Posterior cingulate gyrus (tissue), 11 donors: ENCODE measurements at places on chromosomes 16 and 17.

- no peak for DNase-seq
Measured at GRCh38 chr17:70446446-70446845, 277.1 kb downstream of the KCNJ2 start.

- no peak for DNase-seq
Measured at GRCh38 chr16:2189252-2189893, 7.0 kb downstream of the CASKIN1 start.

DNA sequence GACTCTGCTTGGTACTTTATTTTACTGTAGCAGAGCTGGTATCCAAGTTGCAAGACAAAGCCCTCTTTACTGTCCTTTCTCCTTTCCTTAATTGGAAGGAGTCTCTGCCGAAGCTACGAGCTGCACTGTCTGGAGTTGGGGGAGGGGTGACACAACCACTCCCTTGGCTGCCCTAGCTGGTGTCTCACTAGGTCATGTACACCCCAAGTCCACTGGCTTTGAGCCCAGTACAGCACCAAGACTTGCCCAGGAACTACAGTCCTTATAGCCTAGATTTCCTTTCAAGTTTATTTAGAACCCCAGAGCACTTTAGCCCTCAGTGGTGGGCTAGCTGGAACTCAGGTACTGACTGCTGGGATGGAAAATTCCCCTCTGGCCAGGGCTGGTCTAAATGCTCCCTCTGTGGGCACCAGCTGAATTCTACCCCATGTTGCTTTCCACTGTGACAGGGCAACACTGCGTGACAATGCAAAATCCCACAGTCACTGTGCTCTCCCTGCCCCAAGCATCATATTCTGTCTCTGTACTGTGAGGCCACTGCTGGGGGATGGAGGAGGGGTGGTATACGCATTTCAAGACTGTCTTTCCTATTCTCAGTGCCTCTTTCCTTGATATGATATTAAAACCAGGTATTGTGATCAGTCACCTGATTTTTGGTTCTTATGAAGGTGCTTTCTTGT is 18.4 kb downstream of the EFCAB5 start:
- no peak for DNase-seq

DNA sequence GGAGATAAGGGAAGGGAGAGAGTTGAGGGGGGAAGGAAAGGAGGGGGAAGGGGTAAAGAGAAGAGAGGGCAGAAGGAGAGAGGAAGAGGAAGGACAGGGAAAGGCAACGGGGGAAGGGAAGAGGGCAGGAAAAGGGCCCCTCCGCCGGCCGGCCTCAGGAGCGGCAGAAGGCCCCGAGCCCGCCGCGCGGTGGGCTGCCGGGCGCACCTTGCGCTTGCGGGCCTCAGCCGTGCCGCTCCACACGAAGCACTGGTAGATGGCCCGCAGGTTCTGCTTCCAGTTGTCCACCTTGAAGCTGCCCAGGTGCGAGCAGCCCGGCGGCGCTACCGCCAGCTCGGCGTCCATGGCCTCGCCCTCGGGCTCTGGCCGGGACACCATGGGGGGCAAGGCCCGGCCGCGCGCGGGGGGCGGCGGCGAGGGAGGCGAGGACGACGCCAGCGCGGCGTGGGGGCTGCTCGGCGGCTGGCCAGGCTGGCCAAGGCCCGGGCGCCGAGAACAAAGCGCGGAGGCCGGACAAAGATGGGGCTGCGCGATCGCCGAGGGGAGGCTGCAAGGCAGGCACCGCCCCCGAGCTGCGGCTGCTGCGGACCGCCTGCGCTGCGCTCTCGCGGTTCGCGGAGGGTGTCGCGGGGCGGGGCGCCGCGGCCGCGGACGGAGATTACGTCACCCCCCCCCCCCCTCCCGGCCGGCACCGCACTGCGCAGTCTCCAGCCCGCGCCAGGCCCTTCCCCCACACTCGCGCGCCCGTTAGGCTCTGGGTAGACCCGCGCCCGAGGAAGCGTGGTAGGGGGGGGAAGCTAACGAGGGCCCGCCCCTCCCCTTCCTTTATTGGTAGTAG is at the start of gene USP22:
Gene USP22 (minus strand): TSS at position 554 of the 838 bp plus-strand sequence. CDS start 176 bp downstream, at position 378.
- peak; percentile 97 for DNase-seq

GRCh38 chr17:4969551-4970173 is 2.0 kb upstream of the SPAG7 start:
- DNase-seq: no peak

GRCh38 chr16:89695875-89696669 is 5.4 kb downstream of the SPATA2L start:
- DNase-seq: no peak

DNA sequence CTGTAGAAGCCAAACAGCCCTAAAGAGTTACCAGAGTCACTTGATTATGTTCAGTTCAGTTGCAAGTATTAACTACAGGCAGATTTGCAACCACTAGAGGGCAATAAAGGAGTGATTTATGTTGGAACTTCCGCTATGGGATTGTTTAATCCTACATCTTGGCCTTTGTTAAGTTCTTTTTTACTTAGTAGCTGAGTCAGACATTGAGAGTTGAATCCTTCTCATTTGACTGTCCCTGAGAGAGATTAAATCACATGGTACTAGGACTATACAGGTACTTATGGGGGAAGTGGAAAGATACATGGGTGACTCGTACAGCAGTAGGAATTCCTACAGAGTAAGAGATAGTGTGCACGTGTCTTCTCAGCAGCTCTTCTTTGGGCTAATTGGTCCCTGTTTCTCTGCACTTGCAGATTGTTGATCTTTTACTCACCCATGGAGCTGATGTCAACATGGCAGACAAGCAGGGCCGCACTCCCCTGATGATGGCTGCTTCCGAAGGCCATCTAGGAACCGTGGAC is 40.3 kb downstream of the CYB561 start:
- no peak for DNase-seq

- DNase-seq: no peak
Measured at GRCh38 chr16:82063456-82064082, 28.5 kb downstream of the HSD17B2 start.

GRCh38 chr17:61467416-61468262 is 15.4 kb downstream of the TBX4 start:
- no peak for DNase-seq

DNA sequence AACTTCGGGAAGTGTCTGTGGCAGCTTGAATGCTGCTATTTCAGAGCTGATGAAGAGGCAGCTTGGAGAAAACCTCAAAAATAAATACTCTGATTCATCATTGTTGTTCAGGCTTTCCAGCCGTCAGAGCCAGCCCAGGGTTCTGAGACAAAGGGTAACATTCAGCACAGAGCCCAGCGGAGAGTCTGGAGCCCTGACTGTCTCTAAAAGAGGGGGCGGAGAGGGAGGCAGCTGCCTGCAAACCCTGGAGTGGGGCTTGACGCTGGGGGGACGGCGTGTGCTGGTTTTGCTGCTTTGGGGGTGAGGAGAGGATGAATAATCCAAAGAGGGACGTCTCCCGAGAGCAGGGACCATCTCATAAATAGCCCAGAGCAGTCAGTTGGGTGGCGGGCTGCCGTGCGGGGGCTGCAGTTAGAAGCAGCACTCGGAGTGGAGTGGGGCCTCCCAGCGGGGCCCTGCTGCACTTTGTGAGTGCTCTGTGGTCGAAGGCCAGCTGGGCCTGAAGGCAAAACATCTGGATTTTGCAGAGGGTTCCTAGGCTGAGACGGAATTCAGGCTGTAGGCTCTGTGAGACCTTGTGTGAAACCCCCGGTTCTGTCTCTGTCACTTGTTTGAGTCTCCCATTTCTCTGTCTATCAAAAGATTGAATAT is 237.8 kb downstream of the PRKCA start:
- peak; percentile 84 for DNase-seq

GRCh38 chr16:86665319-86665675 is 86.9 kb downstream of the FOXL1 start:
- DNase-seq: no peak

DNA sequence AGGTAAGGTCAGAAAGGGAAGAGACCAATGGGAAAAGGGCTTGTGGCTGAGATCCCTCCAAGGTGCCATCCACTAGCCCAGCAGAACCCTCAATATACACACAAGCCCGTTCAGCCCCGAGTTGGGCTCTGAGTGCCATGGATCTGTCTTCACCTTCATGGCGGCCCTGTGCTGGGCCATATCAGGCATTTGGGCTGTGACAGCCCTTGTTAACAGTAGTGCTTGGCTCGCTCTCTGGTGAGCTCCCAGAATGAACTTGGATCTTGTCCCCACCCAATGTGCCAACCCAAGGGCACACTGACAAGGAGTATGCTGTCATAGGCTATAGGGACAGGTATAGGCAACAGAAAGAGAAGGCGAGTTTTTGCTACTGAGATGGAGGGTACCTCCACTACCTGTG is 182.7 kb downstream of the ZFHX3 start:
- DNase-seq: no peak

DNA sequence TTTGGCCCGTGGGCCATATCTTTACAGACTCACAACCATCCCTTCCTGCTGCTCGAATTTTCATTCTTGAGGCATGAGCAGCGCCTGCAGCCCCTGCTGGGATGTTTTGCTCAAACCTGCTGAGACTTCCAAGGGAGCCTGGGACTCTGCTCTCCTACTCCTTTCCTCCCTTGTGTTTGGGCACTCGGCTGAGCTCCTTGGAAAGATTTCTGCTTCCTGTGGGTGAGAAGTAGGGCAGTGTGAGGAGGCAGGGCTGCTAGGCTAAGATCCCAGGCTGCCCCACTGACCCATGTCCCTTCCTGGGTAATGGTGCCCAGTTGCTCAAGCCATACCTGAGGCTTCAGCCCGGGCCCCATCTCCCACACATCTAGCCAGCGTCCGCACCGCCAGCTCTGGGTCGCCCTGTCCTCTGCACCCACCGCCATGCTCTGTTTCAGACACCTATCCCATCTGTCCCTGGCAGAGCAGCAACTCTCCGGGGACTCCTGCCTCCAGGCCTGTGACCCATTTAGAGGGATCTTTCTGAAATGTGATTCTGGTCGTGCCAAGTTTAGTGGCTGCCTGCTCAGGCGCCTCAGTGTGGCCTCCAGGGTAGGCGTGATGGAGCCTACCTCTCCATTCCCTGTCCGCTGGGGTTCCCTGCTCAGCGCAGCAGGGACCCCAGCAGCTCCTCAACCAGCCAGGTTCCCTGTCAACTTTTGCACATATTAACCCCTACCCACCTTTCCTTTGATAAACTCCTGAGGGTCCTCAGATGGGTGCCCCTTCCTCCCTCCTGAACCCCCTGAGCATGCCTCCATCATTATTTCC is 190.1 kb downstream of the CCDC182 start:
- no peak for DNase-seq

DNA sequence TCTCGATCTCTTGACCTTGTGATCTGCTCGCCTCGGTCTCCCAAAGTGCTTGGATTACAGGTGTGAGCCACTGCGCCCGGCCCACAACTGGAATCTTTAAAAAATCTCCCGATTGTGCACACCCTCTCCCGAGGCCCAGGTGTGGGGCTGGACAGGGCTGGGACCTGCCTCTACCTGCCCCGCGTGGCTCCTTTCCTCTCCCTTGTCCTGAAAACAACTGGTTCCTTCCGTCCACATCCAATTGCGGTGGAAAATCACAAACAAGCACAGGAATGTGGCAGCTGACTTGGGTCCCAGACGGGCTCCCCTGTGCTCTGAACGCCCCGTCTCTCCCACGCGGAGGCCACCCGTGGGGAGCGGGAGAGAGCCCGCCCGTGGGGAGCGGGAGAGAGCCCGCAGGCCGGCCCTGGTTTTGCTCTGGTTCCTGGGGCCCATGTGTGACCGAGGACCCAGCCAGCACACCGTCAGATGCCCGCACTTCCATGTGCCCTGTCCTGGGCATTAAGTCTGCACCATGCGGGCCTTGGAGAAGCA is 3.0 kb upstream of the TMEM204 start:
- DNase-seq: no peak

GRCh38 chr17:45235416-45236281 is 14.0 kb downstream of the FMNL1 start:
- DNase-seq: peak; percentile 88

DNA sequence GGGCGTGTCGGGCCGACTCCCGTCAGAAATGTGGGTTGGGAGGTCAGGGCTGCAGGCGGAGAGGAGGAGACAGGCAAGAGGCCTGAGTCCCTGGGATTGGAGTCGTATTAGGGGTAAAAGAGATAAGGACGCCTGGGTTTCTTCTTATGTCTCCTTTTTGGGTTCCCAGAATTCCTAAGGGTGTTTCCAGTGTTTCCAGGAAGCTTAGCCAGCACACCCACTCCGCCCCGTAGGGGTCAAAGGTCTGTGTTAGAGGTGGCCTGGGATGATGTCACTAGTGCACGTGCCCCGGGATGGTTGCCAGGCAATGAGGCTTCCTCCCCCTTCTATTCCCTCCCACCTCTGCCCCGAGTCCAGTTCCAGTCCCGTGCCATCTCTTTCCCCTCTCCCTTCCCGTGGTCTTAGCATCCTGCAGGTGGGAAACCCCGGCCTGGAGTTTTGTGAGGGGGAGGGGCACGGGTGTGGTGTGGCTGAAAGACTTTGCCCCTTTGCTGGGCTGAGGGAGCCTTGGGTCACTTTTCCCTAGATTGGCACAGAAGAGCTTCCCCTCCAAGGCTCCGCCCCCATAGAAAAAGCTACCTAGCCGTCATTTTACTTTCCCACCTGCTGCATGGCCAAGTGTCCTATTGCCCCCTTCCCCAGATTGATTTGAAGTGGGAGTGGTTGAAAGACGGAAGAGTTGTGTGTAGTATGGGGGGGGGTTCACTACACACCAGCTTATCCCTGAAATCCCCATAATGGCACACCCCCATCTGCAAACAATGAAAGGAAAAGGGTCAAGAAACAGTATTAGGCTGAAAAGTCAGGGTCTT is 2.8 kb downstream of the KDM6B start:
- DNase-seq: peak; percentile 65

DNA sequence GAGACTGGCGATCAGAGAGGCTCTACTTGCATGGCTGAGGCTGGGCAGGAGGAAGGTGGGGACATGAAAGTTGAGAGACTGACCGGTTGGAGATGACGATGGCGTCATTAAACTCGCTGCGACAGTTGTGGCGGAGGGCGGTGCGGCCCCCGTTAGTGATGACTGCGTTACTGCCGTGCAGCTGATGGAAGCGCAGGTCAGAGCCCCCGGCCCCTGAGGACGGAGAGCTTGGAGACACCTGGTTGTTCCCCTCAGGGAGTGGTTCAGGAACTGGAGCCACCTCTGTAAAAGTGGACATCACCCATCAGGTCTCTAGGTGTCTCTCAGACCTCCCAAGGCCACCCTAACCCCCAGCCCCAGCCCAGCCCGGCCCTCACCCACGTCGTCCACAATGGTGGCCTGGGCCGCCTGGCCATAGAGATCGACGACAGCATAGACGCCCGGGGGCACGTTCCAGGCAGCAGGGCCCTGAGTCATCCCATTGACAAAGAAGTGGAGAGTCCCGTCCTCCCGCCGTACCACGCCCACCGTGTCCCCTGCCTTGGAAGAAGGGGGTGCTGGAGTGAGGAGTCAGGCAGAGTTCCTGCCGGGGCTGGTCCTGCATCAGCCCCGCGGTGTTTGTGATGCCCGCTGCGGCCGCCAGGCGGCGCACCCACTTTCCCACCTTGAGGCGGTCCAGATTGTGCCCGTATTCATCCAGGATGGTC is 5.3 kb downstream of the NEURL4 start:
- DNase-seq: no peak

- DNase-seq: no peak
Measured at GRCh38 chr16:85535352-85536072, 77.6 kb upstream of the GSE1 start.

DNA sequence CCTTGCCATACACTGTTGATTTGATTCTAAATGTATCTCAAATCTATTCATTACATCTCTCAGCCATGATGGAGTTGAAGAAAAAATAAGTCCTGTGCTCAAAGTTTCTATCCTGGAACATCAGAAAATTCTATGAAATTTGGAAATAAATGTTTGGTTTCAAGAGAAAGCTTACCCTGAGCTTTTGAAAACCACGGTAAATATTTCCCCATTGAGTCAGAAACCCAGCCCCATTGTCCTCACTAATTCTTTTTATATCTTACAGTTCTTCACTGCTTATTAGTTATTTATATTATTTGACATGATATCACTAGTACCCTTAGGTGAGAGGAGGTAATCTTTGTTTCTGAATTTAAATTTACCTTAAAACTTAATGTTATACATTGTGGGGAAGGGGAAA is 128.5 kb downstream of the MRTFB start:
- no peak for DNase-seq
